ENCODE measurements at places on chromosomes 2 and 18.

GRCh38 chr2:44836174-44836573, 105.3 kb upstream of the SIX3 start:
- no peak for DNase-seq

GRCh38 chr2:185279999-185280398, 458.6 kb upstream of the FSIP2 start:
- DNase-seq, result no peak

GRCh38 chr2:45981384-45981930, 315.8 kb upstream of the EPAS1 start:
- DNase-seq, result no peak

DNA sequence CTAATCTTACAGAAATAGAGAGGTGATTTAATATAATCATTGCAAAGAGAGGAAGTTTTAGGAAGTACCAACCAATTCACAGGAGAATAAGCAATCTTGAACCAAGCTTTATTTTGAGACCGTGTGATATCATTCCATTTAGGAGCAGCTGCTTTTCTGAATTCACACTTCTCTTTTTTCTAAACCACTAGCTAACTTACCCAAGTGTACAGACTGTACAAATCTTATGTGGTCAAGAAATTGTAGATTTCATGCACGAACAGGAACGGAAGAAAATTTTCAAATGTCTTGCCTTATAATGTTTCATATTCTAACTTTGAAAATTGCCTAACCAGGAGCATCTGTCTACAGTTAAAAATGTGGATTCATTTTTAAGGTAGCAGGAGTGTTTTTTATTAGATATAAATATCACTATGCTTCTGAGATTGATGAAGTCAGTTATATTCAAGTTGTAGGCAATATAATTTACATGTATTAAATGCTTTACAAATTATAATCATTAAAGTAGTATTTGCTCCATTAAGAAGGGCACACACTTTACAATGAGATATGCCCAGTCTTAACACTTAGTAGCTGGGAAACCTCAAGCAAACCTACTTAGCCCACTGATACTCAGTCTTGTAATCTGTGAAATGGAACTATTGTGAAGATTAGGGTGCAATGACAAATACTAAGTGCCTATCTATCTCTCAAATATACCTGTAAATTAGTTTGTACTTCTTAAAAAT, 302.2 kb upstream of the STON1 start:
- DNase-seq, result no peak

- DNase-seq, result no peak
Observed at GRCh38 chr2:233849607-233850271, 4.6 kb downstream of the HJURP start.

GRCh38 chr18:9209279-9209678, 72.7 kb downstream of the ANKRD12 start:
- DNase-seq, result no peak

GRCh38 chr2:48209214-48209885, 303.1 kb upstream of the FBXO11 start:
- no peak for DNase-seq

DNA sequence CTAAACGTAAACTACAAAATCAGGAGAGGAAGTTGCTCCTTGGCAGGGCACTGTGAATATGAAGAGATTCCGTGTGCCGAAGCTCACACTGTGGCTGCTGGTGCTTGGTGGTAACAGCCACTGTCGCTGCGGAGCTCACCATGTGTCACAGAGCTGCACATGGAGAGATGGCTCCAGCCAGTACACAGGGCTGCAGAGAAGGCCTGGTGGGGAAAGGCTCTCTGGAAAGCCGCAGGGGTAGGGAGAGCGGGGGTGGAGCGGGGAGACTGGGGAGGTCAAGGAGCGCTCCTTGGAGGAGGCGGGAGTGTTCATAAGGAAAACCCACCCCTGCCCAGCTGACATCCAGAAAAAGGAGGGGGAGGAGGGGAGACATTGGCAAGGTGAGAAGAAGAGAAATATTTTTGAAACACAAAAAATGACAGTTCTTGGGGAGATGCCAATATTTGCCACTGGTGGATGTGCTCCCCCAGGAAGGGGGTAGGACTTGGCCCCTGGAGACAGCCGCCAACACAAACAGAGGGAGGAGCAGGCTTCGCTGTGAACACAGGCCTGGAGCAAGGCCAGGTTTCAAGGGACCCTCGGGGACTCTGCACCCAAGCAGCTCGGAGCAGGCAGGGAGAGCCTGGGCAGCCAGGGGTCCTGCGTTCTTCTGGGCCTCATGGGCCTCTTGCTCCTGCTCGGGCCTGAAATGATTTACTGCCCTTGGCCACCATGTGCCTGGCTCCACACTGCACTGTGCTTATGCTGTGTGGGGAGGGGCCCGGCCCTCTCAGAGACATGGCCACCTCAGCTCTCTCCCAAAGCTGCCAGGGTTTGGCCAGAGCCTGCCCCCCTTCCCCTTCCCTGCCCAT, 102.6 kb upstream of the GLI2 start:
- no peak for DNase-seq

- no peak for DNase-seq
Observed at GRCh38 chr2:216426166-216426777, 14.0 kb downstream of the SMARCAL1 start.

DNA sequence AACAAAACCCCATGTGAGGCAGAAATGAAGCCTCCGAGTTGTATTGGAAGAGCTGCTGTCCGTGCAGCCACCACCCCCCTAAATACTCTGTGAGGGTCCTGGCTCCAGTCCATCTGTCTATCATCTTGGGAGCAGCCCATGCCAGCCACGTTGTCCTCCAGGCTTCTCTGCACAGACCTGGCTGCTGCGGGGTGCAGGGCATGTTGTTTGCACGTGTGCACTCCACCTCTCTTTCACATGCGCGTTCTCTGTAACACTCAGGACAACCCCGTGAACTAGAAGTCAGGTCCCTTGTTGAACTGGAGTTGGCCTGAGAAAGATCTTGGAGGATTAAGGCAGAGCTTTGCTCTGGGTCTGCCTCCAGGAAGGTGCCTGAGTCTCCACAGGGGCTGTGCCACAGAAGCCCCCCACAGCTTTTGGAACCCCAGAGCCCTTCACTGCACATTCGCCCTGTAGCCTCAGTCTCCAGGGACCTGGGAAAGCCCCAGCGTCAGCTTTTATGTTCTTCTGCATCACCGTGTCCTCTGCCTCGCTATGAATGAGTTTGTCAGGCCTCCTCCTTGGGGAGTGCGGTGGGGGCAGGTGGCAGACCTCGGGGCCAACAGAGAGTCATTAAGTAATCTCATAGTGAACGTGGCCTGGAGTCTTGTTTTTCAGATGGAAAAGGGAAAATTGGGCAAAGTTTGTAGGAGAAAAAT, 16.6 kb downstream of the RTP5 start:
- DNase-seq, result no peak

- no peak for DNase-seq
Observed at GRCh38 chr2:7007488-7007845, 90.3 kb downstream of the RNF144A start.

GRCh38 chr2:134736167-134736880, 17.5 kb upstream of the TMEM163 start:
- DNase-seq, result no peak

DNA sequence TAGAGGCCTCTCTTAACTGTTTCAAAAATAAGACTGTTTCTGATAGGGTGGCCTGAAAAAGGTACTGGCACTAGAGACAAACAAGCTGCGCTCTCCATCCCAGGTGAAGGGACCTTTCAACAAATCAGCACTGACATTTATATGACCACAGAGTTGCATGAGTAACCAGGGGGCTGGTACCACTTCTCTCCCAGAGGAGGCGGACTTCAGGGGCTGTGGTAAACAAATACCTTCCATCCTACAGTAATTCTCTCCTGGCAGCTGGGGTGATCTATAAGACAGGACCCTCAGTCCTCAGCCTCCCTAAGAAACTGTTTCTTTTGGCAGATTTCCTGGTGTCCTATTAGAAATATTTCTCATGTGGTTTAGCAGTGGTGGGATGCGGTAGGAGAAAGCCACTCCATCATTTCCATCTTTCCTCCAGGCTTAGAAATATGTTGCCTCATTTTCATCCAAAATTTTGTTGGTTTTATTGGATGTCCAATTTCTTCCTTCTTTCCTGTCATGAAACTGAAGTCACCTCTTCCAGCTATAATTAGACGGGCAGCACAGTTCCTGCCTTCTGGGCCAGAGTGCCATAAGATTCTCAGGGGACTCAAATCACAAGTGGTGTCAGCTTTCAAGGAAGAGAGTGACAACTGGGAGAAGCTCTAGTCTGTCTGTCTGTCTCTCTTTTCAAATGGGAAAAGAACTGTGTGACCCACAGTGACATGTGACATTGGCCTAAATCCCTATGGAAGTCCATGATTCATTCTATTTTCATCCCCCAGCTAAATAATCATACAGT, 96.4 kb downstream of the CYRIA start:
- no peak for DNase-seq

- DNase-seq, result no peak
Observed at GRCh38 chr2:229686122-229686919, 28.0 kb downstream of the DNER start.

GRCh38 chr18:13568443-13569392, 157.6 kb downstream of the FAM210A start:
- no peak for DNase-seq

GRCh38 chr18:24189007-24189528, 50.2 kb downstream of the CABYR start:
- DNase-seq, result no peak

DNA sequence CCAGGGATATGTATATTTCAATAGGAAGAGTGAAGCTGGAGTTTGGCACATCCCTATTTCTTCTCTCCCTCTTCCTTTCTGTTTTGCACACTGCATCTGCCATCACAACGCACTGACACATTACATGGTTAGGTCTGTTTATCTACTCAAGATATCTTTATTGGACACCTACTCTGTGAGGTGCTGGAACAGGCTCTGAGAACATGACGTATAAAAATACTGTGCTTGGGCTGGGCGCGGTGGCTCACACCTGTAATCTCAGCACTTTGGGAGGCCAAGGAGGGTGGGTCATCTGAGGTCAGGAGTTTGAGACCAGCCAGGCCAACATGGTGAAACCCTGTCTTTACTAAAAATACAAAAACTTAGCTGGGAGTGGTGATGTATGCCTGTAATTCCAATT, 653.3 kb downstream of the SLC4A3 start:
- DNase-seq, result no peak

DNA sequence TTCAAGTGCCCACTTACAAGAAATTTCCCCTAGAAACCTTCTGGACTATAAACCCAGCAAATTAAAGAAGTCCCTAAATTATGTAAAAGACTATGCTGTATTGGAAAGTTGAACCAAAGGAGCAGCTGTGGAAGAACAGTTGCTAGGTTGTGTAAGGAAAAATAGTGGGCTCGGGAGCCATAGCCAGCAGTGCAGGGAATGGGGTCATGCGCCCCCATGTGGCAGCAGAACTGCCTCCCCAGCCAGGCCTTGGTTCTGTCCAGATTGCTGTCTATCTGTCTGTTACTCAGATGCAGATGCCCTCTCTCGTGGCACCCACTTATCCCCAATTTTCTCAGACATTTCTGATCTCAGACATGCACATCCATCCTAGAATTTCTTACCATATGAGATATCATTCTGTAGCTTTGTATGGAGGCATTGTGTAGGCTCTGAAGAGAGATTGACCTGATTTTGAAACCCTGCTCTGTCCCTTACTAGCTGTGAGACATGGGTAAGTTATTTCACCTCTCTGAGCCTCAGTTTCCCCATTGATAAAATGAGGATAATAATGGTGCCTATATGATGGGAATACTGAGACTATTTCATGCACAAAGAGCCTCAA, 258.3 kb downstream of the SS18 start:
- DNase-seq, result no peak

GRCh38 chr2:148244593-148245292, 223.9 kb downstream of the MBD5 start:
- no peak for DNase-seq

Measured in D721Med (cell line).